ENCODE measurements at places on chromosomes 1 and 21.

DNA sequence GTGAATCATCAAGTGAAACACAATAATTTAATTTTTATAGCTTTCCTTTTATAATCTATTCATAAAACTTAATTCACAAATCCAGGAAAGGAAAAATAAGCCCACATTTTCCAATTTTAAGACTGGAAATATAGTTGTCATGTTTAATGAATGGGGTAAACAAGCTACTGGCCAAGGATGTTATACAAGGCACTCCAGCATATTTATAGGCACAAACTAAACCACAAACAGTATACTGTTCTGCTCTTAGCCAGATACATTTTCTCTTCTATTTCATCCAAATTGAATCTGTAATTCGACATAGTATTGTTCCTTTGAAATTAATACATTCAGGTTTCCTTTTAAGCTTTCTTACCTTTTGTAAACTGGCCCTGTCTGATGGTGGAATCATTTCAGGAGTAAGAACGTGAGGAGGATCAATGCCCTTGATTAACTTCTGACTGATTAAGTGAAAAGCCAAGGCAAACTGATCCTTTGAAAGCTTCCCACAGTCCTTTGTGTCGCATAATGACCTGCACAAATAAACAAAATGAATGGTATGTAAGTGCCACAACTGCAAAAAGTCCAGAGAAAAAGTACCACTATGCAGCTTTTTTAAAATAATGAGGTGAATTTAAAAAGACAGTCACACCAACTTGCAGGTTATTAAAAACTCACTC is 74.4 kb downstream of the EPS15 start:
- DNase-seq: no peak

- DNase-seq: no peak
Observed at GRCh38 chr1:108504447-108504846, 54.3 kb downstream of the NBPF6 start.

- no peak for DNase-seq
Observed at GRCh38 chr21:42748620-42749176, 95.3 kb downstream of the PDE9A start.

- DNase-seq: no peak
Observed at GRCh38 chr1:67947114-67947513, 103.3 kb downstream of the DIRAS3 start.

- no peak for DNase-seq
Observed at GRCh38 chr1:32272557-32273390, 19.1 kb upstream of the HDAC1 start.

GRCh38 chr1:161342177-161342576 is 25.5 kb downstream of the CFAP126 start:
- DNase-seq: no peak

GRCh38 chr1:150902346-150902745 is 15.4 kb downstream of the CTXND2 start:
- DNase-seq: no peak

GRCh38 chr1:62726011-62726442 is 37.8 kb upstream of the DOCK7 start:
- no peak for DNase-seq

GRCh38 chr1:223102797-223103533 is 40.1 kb downstream of the TLR5 start:
- DNase-seq: no peak

DNA sequence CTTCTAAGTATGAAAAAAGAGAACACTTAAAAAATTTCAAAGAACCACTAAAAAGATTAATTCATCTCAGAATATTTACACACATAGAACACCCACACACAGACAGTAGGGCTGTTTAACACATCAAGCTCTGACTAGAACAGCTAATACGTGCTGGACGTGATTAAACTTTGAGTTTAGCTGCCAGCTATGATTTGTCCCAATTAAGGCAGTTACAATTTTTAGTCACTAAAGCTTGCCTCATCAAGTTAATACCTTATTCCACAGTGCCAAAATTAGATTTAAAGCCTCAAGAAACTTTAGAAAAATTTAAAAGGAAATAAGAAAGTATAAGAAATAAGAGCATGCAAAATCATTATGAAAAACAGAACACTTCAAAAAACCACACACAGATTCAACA is 18.9 kb downstream of the SLC16A1 start:
- DNase-seq: no peak

GRCh38 chr1:25123551-25123950 is 108.8 kb downstream of the SYF2 start:
- no peak for DNase-seq

DNA sequence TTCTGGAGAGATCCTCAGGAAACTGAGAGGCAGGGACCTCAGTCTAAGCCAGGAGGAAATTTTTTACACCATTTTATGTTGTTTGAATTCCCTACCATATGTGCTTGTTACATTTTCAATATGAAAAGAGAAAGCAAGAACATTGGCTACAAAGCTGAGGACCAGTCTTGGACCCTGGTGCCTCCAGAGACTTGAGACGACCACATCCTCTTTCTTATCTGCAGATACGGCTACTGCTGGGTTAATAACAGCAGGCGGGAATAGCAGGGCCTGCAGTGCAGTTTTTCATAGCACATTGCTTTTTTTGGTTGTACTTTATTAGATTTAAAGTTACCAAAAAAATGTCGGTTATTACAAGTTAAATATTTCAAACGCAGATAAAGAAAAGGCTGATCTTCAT is 3.9 kb downstream of the KDM4A start:
- no peak for DNase-seq

DNA sequence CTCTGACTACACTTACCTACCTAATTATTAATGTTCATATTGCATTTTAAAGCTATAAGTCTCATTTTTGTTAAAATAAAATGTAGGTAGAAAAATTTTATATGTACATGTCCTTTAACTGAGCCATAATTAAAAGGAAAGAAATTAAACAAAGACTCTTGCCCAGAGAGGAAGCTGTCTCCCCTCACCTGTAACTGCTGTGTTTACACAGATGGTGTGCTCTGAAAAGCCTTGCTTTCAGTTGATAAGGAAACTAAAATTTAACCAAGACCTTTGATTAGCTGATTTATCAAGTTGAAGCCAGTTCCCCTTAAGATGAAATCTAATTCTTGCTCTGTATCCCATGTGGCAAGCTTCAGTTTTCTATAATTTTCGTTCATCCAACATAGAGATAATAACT is 213.5 kb downstream of the LYPLAL1 start:
- no peak for DNase-seq

GRCh38 chr1:67892476-67893125 is 59.3 kb upstream of the GNG12 start:
- no peak for DNase-seq

DNA sequence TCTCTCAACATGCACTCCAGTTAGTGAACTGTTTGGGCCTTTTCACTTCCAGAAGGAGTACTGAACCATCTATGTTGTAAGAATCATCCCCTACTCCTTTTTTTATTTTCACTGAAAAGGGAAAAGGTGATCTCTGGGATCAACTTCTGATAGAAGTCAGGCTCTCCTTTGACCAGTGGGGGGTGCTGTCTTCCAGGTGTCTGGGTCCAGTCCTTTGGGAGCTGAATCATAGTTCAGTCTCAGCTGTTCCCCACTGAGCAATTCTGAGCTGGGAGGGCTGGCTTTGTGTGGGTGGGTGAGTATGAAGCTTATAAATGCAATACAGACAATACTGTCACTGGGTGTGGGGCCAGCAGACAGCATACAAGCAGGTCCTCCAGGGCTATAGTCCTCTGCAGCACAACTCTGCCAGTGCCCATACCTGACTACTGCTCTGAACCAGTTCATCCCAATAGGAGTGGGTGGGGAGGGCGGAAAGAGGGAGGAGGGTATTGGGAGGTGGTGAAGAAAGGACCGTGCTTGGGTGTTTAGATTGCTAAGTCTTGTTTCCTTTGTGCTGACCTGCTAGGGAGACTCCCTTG is 12.5 kb upstream of the SARS1 start:
- DNase-seq: peak; percentile 11

DNA sequence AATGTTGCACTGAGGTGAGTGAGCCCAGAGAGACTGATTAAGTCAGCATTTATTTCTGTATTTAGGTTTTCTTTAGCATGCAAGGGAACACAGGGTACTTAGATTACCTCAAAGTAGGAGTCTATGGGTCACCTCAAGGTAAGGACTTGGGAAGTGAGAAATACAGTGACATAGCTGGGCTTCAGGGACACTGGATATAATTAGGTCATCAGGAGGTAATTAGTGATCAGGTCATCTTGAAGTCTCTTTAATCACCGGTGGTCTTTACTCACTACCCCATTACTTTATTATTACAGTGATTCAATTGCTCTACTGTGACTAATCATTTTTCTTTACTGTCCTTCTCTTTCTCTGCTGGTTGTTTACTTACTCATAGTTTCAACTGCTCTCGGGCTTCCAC is 59.9 kb upstream of the KCNK1 start:
- no peak for DNase-seq

- no peak for DNase-seq
Observed at GRCh38 chr1:247358920-247359319, 27.3 kb upstream of the ZNF496 start.

GRCh38 chr1:17213148-17213781 is 8.3 kb downstream of the PADI1 start:
- DNase-seq: no peak

DNA sequence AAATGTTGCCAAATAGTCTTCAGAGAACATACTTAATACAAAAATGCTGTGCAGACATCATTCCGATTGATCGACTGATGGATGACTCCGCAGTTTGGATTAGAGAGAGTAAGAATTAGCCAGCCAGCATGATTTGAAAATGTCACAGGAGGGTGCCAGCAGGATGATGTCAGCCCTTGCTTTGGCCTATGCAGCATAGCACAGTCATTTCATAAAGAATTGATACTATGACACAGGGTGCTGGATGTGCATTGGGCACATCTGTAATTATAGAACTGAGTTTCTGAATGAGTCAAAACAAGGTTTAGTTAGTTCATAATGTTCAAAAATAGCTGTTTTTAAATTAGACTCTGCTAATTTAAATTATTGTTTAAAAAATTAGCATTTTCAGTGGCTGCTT is 21.6 kb upstream of the TRAF5 start:
- DNase-seq: no peak

DNA sequence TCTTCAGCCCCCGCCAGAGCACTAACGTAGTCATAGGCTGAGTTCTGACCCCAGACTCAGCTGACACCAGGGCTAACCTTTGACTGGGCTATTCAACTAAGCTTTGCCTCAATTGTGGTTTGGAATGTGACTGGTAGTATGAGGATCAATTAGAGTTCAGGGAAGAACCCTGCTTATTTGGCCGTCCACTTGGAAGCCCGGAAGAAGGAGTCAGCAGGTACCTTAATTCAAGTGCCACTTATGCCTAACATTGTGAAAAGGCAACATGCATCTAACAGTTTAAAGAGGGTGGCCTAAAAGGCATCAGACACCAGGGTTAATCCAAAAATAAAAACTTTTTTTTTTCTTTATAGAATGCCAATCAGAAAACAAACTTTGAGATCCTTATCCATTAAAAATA is 92.3 kb downstream of the BEND5 start:
- no peak for DNase-seq

GRCh38 chr1:52856026-52856425 is 13.5 kb downstream of the ZYG11A start:
- no peak for DNase-seq

- no peak for DNase-seq
Observed at GRCh38 chr1:228279011-228279721, 71.3 kb downstream of the OBSCN start.

- DNase-seq: peak; percentile 12
Observed at GRCh38 chr21:31732597-31733550, 956 bp upstream of the SCAF4 start.

DNA sequence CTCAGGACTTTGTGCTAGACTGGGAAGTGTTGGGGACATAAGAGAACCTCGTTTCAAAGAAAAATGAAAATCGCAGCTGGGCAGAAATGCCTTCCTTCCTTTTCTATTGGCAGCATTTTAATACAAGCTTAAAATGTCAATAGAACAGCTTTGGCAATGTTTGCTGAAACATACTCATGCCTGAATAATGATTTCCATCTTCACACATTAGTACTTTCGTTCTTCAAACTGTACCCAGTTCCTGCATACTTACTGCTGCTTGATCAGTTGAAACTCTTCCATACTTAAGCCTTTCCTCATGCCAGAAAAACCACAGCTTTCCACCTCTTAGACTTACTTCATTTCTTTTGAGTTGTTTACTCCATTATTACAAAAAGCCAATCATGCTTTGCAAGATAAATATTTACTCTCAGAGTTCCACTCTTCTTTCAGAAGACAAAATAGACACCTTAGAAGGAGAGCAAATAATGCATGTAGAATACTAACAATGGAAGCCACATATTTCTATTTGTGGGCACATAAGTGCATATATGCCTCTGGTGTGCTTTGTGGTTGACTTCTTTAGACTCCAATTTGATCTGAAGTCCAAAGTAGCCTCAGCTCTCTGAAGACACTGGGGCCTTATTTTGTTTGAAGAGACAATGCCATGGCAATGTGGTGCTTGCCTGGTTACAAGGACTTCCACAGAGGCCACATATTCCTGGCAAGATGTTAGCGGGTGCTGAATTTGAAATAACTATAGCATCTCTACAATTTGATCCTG is 22.7 kb upstream of the CD55 start:
- DNase-seq: no peak

- no peak for DNase-seq
Observed at GRCh38 chr1:214727274-214727673, 124.3 kb downstream of the CENPF start.

GRCh38 chr1:234697015-234697414 is 87.0 kb upstream of the IRF2BP2 start:
- no peak for DNase-seq
